GM20000 (cell line): ENCODE measurements at places on chromosomes 2 and 18.

GRCh38 chr18:46042571-46043123, 29.4 kb downstream of the PSTPIP2 start:
- DNase-seq, result no peak

DNA sequence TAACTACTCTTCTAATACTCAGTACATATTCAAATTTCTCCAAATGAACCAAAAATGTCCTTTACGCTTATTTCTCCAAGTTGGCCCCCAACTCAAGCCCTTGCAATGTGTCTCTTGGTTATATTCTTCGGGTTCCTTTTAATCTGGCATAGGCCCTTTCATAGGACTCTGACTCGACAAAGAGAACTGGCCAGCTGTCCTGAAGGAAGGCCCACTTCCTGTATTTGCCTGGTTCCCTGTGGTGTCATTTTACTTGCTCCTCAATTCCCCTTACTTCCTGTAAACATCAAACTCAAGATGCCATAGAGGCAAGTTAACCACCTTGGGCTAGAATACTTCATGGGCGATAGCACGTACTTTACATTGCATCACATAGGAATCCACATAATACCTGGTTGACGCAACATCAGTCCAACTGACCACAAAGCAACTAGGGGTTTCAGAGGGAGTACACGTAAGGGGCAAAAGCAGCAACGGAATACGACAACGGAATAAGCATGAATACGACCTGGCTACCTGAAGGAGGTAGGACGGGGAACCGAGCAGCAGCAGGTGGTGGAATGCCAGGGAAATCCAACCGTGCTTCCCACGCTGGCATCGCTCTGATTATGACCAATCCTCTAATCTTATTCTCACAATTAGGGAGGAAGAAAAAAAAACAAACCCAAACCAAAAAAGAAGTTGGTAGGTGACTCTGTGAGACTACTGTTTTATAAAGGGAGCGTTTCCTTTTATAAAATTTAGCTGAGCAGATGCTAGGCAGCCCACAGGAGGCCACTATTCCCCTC, 823 bp upstream of the GORASP2 start:
- DNase-seq, result peak; percentile 22

- no peak for DNase-seq
These were observed 21.6 kb downstream of the MAP4K4 start for GRCh38 chr2:101718993-101719571.

GRCh38 chr2:127576433-127577207, 41.1 kb downstream of the MYO7B start:
- DNase-seq, result no peak

GRCh38 chr2:218187296-218188015, 20.7 kb upstream of the CXCR1 start:
- DNase-seq, result no peak

- DNase-seq, result peak; percentile 77
These were observed 10.4 kb upstream of the FAM228A start for GRCh38 chr2:24164416-24164973.

DNA sequence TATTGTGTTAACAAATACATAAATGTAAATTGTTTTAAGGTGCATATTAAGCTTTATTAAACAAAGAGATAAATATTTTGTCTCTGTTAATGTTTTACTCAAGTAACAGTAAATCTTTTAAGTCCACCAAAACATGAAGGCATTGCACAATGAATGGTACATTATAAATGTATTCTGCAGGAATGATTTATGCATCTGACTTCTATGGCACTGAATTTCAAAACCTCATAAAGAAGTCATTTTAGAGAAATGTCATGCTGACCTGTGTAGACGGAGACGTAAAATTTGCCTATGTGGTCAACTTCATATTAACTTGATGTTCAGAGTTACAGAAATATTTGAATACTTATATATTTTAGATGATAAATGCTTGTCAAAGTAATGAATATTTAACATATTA, 194.7 kb downstream of the BABAM2 start:
- no peak for DNase-seq

- no peak for DNase-seq
These were observed 60.9 kb upstream of the MGAT5 start for GRCh38 chr2:134193006-134193405.

DNA sequence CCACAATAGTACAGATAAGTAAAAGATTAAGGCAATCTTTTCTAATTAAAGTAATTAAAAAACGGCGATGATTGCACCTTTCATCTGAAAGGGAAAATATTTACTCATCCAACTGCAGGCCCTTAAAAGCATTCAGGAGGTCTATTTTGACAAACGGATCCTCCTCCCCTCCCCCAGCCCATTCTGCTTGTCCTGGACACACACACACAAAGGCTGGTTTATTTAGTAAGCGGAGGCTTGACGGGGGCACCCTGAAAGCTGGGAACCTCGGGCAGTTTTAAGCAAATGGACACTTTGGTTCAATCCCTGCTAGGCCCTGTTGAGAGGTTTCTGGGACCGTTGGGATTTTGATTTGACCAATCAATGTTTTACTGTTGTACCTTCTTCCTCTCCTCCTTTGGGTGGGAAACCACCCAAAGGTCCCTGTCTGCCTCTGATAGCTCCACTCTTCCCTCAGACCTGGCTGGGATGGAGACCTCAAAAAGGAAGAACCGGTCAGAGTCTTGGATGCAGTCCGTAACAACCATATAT, 135.8 kb upstream of the HAAO start:
- no peak for DNase-seq

DNA sequence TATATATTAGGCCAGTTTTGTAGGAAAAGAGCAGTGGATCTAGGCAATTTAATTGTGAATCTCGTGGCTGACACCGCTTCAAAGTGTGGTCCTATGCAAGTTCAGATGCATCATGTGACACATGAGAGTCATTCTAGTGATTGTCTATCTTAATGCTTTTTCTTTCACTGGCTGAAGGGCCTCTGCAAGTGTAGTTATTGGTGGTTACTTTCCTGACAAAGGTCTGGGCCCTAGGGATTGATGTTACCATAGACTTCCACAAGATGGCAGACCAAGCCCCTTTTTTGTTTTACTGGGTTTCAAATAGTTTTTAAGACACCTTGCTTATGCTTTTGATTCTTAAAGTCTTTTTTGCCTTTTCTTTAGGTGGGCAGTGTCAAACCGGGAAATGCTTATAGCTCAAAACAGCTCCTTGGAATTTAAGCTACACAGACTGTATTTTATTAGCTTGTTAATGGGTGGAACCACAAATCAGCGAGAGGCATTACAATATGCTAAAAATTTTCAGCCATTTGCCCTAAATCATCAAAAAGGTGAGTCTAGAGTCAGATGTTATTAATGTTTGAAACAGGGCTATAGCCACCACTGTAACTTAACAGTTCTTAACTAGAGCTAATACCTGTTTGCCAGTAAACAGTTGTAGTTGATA, 25.9 kb downstream of the CD8A start:
- peak; percentile 46 for DNase-seq

- DNase-seq, result peak; percentile 66
These were observed 2.9 kb upstream of the ATOH8 start for GRCh38 chr2:85750587-85751575.

DNA sequence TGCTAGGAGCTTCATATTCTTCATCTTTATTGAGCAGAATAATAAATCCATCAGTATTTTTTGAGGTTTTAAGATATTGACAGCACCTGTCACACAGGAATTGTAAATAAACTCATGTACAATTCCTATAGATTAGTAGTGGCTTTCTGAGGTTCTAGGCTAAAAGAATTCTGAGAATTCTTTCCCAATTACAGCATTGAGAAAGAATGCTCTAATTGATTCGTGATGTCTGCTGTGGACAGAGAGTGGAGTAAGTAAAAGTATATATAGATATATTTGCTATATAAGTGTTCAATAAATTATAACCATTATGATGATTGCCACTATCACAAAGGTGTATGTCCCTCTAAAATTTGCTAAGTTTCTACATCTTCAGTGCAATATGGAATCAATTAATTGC, 186.5 kb upstream of the NRP2 start:
- no peak for DNase-seq

GRCh38 chr2:229137066-229137465, 134.0 kb downstream of the PID1 start:
- DNase-seq, result no peak

GRCh38 chr2:100146657-100146960, 4.2 kb upstream of the AFF3 start:
- no peak for DNase-seq

DNA sequence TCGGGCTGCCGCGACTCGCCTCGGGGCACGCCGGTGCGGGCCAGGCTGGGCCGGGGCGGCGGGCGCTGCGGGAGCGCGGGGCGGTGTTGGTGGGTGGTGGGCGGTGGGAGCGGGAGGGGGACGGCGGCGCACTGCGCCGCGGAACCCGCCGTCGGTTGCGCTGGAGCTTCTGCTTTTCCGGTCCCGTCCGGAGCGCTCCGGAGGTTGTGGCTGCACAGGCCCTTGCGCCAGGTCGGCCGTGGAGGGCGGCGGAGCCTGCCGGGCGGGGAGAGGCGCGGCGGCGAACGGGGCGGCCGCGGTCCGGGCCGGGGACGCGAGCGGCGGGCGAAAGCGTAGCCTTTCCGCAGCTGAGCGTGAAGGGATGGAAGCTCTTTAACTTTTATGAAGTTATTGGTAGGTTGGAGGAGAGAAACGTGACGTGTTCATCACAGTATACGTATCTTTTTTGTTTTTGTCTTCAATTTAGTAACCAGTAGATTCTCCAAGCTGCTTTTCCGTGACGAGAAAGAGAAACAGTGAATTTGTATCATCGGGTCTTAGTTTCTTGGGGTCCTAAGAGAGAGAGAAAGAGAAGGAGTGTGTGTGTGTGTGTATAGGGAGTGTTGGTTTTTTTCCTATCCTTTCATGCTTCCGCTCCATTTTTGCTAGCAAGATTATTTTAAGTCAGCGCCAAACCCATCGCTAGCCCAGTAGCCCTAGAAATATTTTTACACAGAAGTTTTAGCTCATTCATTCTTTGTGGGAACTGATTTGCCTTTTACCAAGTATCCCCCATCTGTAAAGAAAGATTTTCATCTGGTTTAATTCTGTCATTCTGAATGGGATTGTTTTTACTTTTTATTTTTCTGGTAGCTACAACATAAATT, 535 bp downstream of the ATG4B start:
- peak; percentile 81 for DNase-seq

DNA sequence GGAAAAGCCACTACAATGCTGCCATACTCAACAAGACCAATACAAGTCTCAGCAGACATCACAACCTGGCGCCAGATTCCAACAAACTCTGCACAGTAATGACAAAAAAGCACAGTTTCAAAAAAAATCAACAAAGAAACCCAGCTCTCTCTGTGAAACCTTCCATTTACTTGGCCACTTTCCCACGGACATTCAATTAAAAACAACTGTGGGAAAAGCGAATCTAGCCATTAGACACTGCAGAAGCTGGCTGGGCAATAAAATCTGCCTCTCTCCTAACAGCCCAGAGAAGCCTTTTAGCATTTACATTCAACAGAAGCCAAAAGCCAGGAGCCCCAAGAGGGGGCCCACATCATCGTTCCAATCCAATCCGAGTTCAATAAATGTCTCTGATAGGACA, 128.9 kb downstream of the HDAC4 start:
- no peak for DNase-seq

GRCh38 chr2:83528767-83529166, 930.3 kb downstream of the SUCLG1 start:
- DNase-seq, result no peak

DNA sequence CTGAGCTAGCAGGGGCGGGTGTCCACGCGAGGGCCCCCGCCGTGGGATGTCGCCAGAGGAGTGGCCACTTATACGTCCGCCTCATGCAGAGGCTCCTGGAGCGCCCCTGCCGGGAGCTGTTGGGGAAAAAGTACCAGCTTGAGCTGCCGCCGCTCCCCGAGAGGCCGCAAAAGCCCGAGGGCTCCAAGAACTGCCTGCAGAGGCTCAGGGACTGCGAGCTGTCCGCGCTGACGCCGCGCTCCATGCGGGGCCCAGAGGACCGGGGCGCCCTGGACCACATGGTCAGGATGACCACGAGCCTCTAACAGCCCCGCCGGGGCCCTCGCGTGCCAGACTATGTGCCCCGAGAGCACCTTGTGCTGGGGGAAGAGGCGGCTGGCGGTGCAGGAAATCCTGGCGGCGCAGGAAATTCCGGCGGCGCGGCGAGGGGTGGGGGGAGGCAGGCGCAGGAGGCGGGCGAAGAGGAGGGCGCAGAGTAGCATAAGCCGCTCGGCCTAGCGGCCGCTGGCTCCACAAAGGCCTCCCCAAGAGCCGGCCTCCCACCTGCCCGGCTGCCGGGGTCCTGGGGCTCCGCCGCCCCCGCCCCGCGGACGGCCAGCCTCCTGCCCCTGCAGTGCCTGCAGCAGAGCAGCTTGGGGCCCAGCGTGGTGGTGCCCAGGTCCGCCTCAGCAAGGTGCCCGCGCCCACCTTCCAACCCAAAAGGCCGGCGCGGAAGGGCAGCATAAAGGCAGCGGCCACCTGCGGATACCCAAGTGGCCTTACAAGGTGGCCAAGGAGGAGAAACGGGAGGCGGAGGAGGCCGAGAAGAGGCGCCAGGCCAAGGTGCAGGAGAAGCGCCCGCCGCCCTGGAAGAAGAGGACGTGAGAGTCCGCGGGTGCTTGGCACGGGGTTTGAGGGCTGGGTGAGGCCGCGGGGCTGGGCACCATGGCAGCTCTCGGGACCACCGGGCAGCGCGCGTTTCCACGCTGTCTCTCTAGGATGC, 42.1 kb upstream of the TRIM43B start:
- peak; percentile 80 for DNase-seq

DNA sequence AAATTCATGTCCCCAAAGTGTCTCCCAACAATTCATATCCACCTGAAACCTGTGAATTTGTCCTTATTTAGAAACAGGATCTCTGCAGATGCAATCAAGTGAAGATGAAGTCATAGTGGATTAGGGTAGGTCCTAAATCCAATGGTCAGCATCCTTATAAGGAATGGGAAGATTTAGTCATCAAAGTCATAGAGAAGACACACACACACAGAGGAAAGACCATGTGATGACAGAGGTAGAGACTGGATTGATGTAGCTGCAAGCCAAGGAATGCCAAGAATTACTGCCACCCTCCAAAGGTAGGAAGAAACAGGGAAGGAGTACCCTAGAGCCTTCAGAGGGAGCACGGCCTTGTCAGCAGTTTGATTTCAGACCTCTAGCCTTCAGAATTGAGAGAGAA, 17.7 kb downstream of the ADD2 start:
- no peak for DNase-seq

GRCh38 chr18:7617738-7618422, 50.8 kb downstream of the PTPRM start:
- DNase-seq, result no peak

- DNase-seq, result no peak
These were observed 37.4 kb downstream of the MYO7B start for GRCh38 chr2:127572841-127573240.

- no peak for DNase-seq
These were observed 115.9 kb upstream of the CD302 start for GRCh38 chr2:159913900-159914299.
